ENCODE measurements at places on chromosomes 6 and 20.

- DNase-seq: no peak
These were observed 158.7 kb downstream of the TFAP2A start for GRCh38 chr6:10256113-10256690.

GRCh38 chr6:52937908-52938307 lies 28.4 kb upstream of the GSTA3 start:
- no peak for DNase-seq

- no peak for DNase-seq
These were observed 51.4 kb upstream of the RPS6KA2 start for GRCh38 chr6:166678426-166678825.

DNA sequence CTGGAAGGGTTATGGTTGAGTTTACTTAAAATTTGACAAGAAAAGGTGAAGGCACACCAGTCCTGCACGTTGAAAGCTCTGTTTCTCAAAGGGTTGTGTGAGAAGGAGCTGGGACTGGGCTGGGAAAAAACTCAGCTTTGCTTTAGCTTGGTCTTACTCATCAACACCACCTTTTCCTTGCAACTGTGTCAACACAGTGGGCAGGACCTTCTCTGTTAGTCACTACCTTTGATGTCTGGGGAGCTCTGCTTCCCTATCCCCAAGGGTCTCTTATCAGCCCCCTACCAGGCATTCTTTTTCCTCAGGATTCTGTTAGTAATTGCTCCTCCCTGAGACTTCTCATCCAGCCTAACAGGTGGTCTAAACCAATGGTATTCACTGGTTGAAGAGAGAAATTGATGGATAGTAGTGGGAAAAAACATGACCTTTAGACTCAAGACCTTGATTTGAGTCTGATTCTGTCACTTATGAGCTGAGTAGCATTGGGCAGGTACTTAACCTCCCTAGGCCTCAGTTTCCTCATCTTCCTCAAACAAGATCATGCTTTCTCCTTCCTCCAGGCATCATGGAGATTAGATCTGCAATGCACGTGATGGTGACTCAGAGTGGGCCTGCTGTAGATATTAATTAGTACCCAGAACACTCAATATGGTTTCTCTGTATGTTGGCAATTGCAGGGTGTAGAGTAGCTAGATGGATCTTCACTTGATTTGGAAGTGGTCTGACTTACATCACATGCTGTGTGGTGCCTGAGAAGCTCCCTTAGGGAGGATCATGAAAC lies 17.2 kb upstream of the FOXA2 start:
- no peak for DNase-seq

GRCh38 chr20:13396022-13396421 lies 174.9 kb downstream of the ISM1 start:
- no peak for DNase-seq

DNA sequence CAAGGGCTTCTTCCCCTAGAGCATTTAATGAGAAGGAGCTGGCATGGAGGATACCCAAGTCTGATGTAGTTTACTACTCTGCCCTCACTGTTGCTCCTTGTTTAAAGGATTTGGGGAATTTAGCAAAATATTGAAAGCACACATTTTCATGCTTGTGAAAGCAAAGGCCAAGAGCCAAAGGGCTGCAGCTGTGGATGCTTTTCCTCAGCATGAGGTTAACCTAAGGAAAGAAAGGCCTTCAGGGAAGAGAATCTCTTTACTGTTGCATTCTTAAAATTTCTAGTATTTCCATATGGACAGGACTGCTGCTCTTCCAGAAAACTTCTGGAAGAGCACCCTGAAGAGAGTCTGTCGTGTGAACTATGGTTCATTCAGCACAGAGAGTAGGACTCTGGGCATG lies 45.9 kb upstream of the SASH1 start:
- no peak for DNase-seq

- DNase-seq: no peak
These were observed 13.6 kb upstream of the WFDC8 start for GRCh38 chr20:45592574-45593189.

DNA sequence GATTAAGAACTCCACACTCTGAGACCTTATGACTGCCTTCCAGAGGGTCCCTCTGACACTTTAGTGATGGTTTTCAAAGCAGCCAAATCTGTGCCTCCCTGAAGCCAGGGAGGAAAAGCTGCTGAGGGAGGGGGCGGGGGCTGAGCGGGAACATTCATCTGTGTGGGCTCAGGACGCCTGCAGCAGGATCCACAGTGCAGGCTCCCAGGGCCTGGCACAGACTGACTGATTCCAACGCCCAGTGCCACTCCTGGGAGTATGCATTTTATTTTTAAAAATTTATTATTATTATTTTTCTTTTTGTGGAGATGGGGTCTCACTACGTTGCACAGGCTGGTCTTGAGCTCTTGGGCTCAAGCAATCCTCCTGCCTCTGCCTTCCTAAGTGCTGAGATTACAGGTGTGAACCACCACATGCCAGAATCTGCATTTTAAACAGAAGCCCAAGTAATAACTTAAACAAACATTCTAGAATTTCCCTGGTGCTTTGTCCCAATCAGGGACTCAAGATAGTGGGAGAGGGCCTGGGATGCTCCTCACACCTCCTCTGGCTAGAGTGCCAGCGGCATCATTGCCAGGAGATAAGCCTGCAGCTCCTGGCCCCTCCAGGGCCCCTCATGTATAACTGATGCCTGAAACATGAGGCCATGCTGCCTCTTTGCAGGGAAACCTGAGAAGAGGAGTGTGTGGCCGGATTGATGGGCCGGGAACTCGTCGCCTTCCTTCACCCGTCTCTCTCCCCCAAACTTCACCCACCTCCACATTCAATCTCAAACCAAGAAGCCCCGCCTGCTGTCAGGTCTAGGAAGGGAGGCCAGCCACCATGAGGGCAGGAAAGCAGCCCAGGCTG lies 438 bp upstream of the TMC2 start:
- no peak for DNase-seq

- DNase-seq: no peak
These were observed 32.7 kb downstream of the PTPRK start for GRCh38 chr6:128487746-128488145.

- no peak for DNase-seq
These were observed 247.7 kb upstream of the FAM83B start for GRCh38 chr6:54598787-54599313.

GRCh38 chr20:20524756-20525155 lies 156.9 kb downstream of the INSM1 start:
- DNase-seq: no peak

DNA sequence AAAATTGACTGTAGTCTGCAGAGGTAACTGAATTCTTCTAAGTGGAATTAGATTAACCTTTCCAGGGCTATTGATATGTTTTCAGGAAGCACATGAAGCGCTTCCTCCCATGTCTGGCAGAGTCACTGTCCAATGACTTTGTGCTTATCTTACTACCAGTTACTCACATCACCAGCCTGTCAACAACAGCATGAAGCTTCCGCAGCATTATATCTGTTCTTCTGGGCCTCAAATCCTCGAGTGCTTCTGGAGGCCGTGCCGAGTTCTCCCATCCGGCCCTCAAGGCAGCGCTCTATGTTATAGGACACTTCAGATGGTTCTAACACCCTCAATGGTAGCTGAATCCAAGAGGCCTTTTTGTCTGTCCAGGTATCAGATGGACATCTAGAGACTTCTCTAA lies 33.2 kb downstream of the PSMG4 start:
- no peak for DNase-seq

- DNase-seq: no peak
These were observed at the start of gene PRDM13 for GRCh38 chr6:99606656-99607415. PRDM13 (plus strand) TSS chr6:99606833; CDS start chr6:99607035, 202 bp downstream.

- DNase-seq: no peak
These were observed 26.5 kb downstream of the CYB5R4 start for GRCh38 chr6:83885984-83886383.

- DNase-seq: no peak
These were observed 105.2 kb upstream of the LRFN2 start for GRCh38 chr6:40692337-40692736.

DNA sequence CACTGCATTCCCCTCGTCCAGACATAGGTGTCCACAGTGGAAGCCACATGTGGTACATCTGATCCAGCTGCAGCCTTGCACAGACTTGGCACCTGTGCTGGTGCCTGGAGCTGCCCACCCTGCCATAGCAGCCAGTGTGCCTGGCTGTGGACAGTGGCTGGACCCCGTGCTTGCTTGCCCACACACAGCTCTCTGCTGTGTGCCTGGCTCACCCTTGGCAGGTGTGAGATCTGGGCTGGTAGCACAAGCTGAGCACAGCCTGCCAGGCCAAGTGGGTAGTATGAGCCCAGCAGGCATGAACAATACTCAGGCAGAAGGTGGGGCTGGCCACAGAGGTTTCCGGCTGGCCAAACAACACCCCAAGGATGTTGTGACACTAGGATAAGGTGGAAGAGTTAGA lies 614.4 kb downstream of the BCKDHB start:
- DNase-seq: no peak

DNA sequence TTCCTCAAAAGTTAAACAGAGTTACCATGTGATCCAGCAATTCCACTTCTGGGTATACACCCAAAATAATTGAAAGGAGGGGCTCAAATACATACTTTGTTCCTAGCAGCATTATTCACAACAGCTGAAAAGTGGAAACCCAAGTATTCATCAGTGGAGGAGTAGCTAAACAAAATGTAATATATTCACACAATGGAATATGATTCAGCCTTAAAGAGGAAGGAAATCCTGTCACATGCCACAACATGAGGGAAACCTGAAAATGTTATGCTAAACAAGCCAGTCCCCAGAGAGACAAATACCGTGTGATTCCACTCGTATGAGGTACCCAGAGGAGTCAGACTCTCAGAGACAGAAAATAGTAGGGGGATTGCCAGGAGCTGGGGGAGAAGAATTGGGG lies 44.5 kb downstream of the PXDC1 start:
- no peak for DNase-seq

DNA sequence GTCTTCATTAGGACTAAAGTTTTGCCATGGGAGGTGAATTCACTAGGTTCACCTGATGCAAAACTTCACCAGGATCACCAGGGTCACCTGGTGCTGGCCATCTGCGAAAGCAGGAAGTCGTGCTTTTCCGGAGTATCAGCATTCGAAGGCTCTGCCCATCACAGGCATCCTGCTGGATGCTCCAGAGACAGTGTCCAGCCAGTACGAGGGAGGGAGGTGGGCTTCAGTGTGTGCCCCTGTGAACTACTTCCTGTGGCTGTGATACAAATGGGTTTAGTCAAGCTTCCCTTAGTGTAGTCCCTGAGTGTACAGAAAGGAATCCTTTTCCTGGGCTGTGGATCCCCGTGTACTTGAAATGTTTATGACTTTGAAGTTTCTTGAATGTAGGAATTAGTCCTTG lies 3.4 kb upstream of the RPS6KA2 start:
- DNase-seq: no peak

DNA sequence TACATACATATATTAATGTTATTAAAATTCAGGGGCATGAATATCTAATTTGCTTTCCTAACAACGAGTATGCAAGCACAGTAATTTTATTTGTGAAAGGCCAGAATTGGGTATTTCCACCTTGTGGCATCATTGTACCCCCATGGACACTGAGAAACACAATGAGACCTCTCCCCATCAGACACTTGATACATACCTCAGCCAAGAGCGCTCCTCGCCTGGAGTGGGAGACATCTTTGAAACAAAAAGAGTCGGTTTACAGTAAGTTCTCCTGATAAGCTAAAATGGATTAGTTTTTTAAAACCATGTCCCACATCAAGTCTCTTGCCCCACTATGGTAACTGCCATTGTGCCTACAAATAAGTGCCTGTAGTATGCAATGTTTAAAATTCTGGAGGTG lies 2.1 kb downstream of the CNR1 start:
- DNase-seq: no peak

DNA sequence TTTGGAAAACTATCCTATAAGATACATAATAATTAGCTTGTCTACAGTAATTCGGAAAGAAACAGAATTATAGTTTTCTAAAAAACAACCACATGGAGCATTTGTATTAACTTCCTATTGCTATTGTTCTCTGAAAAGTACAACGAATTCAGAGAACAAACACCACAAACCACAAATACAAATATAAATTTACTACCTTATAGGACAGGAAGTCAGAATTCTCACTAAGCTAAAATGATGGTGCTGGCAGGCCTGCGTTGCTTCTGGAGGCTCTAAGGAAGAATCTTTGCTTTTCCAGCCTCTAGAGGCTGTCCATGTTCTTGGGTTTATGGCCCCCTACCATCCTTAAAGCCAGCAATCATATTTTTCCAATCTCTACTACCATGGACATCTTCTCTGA lies 173.6 kb upstream of the TCF21 start:
- DNase-seq: no peak

GRCh38 chr6:158703111-158703836 lies 53.4 kb downstream of the SYTL3 start:
- no peak for DNase-seq

DNA sequence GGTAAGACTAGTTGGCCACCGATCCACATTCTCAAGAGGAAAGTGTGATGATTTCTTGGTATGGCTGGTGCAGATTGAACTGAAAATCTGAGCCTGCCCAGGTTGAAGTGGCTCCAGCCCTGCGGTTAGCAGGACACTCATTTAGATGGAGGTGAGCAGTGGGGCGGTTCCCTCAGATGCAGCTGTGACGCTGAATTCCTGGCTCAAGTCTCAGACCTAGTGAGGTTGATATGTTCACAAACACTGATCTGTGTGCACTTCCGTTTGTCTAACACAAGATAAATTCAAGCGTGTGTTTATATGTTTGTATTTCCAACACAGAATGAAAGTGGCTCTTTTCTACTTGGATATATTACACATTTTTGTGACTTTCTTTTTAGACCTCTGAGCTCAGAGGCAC lies 83.4 kb upstream of the FRMD1 start:
- no peak for DNase-seq

GRCh38 chr20:62291251-62292066 lies 11.3 kb upstream of the ADRM1 start:
- DNase-seq: no peak

DNA sequence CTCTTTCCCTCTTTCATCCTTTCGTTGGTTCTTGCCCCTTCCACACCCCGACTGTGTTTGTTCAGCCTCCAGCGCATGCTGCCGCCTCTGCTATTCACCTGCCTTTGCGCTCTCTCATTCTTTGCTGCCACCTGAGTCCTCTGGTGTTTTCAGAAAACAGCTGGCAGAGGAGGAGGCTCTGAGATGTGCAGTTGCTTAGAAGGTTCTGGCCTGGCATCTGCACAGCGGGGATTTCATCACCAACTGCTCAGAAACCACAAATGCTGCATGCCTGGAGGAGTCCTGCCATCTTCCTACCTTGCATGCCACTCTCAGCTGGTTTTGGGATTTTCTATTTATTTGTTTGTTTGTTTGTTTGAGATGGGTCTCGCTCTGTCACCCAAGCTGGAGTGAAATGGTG lies 39.2 kb upstream of the CLDN20 start:
- no peak for DNase-seq

GRCh38 chr6:29490055-29490454 lies 2.3 kb upstream of the MAS1L start:
- no peak for DNase-seq

Measured in stimulated activated CD4-positive, alpha-beta T cell treated with anti-CD3 and anti-CD28 coated beads, Interleukin-1b, Interleukin-23, amount 100 ng/mL, for 1 hour (primary cell).